Hematopoietic multipotent progenitor cell treated with erythropoietin and hydrocortisone succinate and interleukin-3 and kit ligand, for 8 days (in vitro differentiated cells): ENCODE measurements at places on chromosomes 6 and 20.

- no peak for DNase-seq
Observed at GRCh38 chr6:37994223-37994622, 174.7 kb downstream of the ZFAND3 start.

DNA sequence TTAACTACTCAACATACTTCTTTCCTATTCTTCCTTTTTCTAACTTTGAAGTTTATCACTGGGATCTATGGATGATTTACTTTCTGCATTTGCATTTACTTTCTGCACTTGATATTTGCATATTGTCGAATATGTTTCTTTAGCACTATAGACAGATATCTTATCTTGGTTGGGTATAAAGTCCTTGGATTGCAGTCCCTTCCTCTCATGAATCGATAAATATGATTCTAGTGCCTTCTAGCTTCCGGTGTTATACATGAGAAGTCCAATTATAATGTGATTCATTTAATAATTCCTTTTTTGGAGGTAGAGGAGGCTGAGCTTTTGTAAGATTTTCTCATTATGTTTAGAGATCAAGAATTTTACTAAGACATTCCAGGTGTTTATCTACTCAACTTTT is 321.2 kb upstream of the RUNX2 start:
- DNase-seq: no peak

DNA sequence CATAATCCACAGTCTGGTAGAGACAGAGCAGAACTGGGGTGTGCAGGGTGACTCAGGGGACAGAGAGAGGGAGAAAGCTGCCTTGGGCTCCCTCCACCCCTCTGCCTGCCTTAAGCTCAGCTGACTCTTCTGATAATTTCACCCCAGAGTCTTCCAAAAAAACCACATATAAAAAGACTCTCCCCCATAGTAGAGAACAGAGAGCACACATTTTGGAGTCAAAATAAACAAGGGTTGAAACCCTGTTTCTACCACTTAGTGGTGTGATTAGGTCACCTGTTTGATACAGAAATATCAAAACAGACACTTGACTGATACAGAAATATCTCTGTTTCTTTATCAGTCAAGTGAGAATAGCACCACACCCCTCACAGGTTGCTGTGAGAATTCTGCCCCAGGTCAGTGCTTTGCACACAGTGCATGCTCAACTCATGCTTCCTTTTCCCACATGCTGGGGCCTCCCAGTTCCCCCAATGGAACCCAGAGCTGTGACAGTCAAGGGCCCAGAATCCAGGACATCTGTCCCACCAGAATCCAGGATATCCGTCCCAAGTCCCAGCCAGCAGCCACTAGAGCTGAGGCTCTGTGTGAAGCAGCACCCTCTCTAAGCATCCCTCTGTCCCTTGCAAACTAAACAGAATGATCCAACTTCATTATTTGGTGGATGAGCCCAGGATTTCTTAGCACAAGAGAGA is 1.2 kb downstream of the TREML2 start:
- DNase-seq: peak; percentile 74

GRCh38 chr6:136717716-136717990 is 74.6 kb downstream of the MAP3K5 start:
- no peak for DNase-seq

DNA sequence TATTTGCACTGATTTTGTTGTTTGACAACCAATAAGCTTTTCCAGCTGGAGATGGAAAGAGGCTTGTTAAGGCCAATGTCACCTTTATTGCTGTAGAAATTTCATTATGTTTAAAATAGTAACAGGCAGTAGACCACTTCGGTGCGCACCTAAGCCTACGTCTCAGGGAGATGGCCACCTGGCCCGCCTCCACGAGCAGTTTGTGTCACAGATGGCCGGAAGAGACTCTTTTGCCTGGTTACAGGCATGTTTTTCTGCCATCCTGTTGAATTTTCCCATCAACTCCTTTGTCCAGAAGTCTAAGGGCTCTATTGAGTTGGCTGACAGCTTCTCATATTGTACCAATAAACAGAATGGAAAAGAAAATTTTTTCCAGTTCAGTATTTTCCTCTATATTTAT is 51.0 kb downstream of the SLC9A8 start:
- DNase-seq: no peak

GRCh38 chr20:47281376-47281775 is 75.1 kb downstream of the ZMYND8 start:
- DNase-seq: no peak

DNA sequence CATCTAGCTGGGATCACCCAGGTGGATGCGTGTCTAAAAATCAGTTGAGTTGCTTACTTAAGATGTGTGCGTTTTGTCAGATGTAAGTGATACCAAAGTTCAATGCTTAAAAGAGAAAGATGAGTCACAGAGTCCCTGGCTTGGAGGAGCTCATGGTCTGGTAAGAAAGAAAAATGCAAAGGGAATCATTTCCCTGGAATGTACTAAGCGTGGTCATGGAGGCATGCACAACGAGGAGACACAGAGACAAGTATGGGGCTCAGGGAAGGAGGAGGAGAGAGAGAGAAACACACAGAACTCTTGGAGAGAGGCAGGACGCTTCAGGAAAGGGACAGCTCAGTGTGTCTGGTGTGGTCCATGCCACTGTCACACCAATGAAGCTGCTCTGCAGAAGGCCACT is 186.9 kb upstream of the GMDS start:
- DNase-seq: no peak

DNA sequence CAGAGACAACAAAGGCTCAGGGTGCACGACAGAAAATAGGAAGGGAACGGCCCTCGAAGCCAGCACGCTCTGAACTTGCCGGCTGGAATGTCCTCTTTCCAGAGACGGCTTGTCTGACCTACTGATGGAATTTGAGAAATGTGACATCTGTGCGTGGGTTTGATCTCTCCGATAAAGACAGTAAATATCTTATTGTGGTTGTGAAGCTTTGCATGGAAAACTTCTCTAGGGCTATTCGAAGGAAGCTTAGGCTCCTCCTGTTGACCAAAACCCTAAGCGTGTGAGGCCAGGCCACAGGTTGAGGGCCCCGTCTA is 247.3 kb downstream of the ZNF217 start:
- no peak for DNase-seq

GRCh38 chr20:36493051-36493800 is 48.1 kb upstream of the MYL9 start:
- peak; percentile 13 for DNase-seq

DNA sequence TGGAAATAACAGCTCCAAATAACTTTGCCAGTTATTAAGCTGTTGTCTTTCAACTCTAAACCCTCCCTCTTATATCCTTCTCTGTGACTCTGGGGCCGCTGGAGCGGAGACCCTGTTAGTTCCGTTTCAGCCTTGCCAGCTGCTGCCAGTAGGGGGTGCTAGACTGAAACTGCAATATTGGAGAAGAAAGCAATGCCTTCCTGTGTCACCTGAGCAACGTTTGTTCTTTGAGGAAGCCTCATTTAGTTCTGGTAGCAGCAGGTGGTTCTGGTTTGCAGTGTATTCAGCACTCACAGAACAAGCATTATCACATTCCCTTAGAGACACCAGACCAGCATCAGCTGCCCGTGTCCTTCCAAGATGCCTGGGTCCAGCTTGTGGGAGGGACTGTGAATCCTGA is 22.9 kb upstream of the JAG1 start:
- DNase-seq: peak; percentile 36

- DNase-seq: no peak
Observed at GRCh38 chr6:44664716-44665115, 277.2 kb downstream of the CDC5L start.
